ENCODE measurements at places on chromosomes 16 and 17. TPM values are rescaled to one million over a fixed set of nuclear protein-coding genes. Genes with fewer than 3 reads are reported as not detected.

The TMC8 gene
- not detected for total RNA-seq

The SDK2 gene
- total RNA-seq = under 0.01 TPM

The HP gene
- total RNA-seq = not detected

The CENPT gene
- 30.0 TPM for total RNA-seq

The CACNG5 gene
- total RNA-seq = not detected

The PAGR1 gene
- 32.1 TPM for total RNA-seq

The KRT23 gene
- 4.3 TPM for total RNA-seq

The RAB37 gene
- total RNA-seq = 0.53 TPM

The NTN3 gene
- 0.35 TPM for total RNA-seq

The CD300LB gene
- total RNA-seq = not detected

The DHX38 gene
- total RNA-seq = 42.4 TPM

The OR2C1 gene
- not detected for total RNA-seq

The KRTAP3-1 gene
- not detected for total RNA-seq

The PRRT2 gene
- total RNA-seq = not detected

The SEPTIN12 gene
- not detected for total RNA-seq

The TGFB1I1 gene
- 137 TPM for total RNA-seq

The ABCA8 gene
- total RNA-seq = 23.6 TPM

The BCAR1 gene
- 85.1 TPM for total RNA-seq

The PRSS22 gene
- total RNA-seq = not detected

The HYDIN gene
- not detected for total RNA-seq

The TRPV3 gene
- total RNA-seq = 0.53 TPM

The AOC2 gene
- under 0.01 TPM for total RNA-seq

Measured in myometrial cell (primary cell).